ENCODE measurements at places on chromosomes 5 and 9. TPM values are rescaled to one million over a fixed set of nuclear protein-coding genes. Genes with fewer than 3 reads are reported as not detected.

RNF130 gene
- 45.9 TPM for total RNA-seq

TMEM174 gene
- total RNA-seq: not detected

RPL7A gene
- 859 TPM for total RNA-seq

GPR107 gene
- total RNA-seq: 23.3 TPM

ANKRD55 gene
- 0.27 TPM for total RNA-seq

DNA sequence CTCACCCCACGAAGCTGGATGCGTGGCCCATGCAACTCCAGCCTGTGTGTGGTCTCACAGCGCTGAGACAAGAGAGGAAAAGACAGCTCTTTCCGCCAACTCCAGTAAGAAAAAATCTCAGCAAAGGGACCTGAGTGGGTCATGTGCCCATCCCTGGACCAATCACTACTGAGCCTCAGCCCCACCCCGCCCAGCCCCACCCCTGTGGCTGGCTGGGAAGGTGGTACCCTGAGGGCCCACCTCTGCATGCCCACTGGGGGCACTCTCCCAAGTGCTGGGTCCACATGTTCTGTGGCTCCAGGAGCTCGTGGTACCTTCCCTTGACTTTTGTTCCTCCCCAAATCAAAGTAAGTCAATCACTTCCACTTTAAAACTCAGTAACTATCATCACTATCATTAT is 105.1 kb upstream of the SMIM23 start:
- no peak for DNase-seq

DNA sequence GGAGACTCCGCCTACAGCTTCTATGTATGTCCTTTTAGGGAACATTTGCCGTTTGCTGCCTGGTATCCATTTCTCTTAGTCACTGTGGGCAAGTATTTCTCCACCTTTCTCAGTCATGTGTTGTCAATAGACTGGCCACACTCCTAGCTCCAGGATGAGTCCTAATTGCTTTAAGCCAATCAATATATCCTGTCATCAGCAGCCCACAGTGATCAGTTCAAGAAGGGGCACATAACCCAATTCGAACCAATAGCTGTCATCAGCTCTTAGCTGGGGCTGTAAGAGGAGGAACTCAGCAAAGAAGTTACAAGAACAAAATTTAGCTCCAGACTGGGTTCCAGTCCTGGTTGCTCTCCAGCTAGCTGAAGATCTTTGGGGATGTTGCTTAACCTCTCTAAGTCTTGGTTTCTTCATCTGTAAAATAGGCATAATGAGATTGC is 70.7 kb upstream of the MAN2A1 start:
- DNase-seq: no peak

DNA sequence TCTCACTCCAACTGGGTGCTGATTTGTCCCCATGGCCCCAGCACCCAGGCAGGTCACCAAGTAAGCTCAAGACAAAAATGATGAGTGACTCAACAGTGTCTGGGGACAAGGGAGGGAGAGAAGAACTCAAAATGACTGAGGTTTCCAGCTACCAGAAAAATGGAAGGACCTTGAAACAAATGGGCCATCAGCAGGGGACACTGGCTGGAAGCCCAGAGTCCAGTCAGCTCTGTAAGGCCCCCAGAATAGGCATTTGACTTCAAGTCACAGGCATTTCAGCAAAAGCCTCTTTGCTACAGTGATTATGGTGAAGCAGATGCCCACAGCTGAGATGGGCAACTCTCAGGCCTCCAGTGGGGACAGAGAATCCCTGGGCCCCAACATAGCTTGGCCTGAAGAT is 139.0 kb upstream of the GABRP start:
- no peak for DNase-seq

DNA sequence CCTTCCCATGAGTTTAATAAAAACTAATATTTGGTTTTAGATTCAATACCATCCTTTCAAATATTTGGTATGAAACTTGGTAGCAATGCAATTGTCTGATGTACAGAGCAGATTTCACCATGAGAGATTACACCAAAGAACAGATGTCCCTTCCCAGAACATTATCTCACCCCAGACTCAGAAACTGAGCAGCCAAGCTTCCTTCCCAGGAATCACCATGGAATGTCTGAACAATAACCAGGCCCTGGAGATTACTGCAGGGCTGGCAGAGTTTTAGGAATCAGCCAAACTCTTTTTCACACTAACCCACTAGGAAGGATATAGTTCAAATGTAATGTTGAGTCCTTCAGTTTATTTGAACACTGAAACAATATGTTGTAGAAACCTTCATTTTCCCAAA is 23.9 kb downstream of the CLTA start:
- no peak for DNase-seq

GRCh38 chr5:180720486-180720885 is 19.4 kb downstream of the OR2Y1 start:
- no peak for DNase-seq

- DNase-seq: no peak
These were observed 431 bp downstream of the BNC2 start for GRCh38 chr9:16869882-16870595.

DNA sequence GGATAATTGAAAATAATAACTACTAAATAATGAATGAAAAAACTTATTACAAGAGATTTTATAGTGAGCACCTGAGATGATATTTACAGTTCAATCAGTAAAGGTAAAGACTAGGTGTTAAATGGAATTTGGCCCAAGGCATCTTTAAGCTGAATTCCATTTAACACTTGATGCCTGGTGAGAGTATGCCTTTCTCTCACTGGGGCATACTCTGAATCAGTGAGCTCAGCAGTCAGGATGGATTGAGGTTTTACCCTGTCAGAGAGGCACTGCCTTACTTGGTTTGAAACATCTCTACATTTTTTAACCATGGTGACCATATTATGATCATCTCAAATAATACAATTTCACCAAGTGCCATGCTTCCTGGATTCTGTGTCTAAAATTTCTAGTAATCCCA is 1416.3 kb downstream of the MAT2B start:
- no peak for DNase-seq

GRCh38 chr5:135241536-135241935 is 157.5 kb downstream of the MACROH2A1 start:
- no peak for DNase-seq

Measured in left ventricle myocardium inferior (tissue), 1 donor.